Hematopoietic multipotent progenitor cell treated with erythropoietin and hydrocortisone succinate and interleukin-3 and kit ligand, for 17 days (in vitro differentiated cells): ENCODE measurements at places on chromosomes 6 and 20.

- no peak for DNase-seq
These were observed 42.2 kb downstream of the TBC1D7 start for GRCh38 chr6:13286181-13286580.

- no peak for DNase-seq
These were observed 5.1 kb downstream of the KIAA1755 start for GRCh38 chr20:38255393-38255792.

DNA sequence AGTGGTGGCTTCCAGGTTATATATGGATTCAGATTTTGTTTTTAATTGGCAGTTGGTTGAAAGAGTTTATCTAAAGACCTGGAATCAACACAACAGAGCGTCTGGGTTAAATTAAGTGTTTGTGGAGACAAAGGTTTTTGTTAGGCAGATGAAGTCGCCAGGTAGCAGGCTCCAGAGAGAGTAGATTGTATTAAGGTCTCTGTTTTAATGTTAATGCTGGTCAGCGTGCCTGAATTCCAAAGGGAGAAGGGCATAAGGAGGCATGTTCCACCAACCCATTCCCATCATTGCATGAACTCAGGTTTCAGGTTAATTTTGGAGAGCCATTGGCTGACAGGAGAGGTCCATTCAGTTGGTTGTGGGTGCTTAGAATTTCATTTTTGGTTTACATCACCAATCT is 744.1 kb upstream of the GJE1 start:
- no peak for DNase-seq

GRCh38 chr20:61483336-61484067 is 231.4 kb downstream of the CDH4 start:
- no peak for DNase-seq

GRCh38 chr20:25278636-25279361 is 30.9 kb downstream of the PYGB start:
- no peak for DNase-seq

DNA sequence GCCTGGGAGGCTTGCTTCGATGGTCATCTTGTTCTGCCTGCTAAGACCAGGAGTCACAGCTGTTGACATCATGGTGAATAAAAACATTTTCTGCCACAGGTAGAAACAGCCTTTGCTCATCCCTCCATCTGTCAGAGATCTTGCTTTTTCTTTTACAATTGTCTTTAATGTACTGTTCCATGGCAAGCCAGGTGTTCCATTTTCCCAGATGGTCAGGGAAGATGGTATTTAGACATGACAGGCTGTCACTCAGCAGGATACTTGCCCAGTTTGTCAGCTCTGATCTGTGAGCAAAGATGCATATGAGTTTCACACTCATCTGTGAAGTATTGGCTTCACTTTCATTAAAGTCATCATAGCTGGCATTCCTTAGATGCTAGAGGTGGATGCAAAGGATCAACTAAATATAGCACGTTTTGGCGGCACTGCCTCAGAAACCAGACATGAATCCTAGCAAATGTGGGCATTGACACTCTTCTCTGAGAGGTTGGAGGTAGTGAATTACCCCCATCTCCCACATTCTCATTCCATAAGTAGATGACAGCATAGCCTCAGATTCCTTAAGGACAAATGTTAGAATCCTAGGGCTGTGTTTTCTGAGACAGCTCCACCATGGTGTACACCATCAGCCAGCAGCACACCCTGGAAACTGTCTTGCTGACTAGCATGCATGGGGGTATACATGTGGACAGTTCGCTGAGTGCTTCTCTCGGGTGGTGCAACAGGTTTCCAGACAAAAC is 4.2 kb downstream of the SSTR4 start:
- no peak for DNase-seq

GRCh38 chr6:158789115-158789917 is 29.9 kb downstream of the EZR start:
- DNase-seq = no peak

DNA sequence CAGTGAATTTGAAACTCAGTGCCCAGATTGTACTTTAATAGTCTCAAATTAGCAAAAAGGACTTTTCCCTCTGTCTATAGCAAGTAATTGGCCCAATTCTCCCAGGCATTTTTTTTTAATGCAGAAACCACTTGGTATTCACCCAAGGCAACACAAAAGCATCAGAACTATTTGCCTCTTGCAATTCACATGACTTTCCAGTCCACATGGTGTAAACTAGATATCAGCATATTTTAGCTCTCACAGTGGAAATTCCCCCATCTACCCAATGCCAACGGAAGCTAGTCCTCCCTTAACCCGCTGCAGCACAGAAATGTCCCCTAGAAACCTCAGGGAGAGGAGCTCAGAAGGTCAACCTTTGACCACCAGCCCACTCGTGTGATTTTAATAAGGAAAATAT is 103.4 kb upstream of the CDYL start:
- DNase-seq = no peak

DNA sequence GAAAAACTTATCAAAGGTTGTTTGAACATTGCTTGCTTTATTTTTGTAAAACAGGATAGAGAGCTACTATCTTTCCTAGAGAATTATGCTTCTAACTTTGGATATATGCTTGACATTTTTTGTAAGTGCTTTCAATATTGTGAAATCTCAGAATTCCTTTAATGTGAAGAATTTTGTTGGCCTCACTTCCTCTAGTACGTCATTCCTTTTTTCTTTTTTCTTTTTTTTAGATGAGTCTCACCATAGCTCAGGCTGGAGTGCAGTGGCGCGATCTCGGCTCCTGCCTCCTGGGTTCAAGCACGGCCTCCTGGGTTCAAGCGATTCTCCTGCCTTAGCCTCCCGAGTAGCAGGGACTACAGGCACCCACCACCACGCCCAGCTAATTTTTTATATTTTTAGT is 668.1 kb downstream of the RFPL4B start:
- no peak for DNase-seq

GRCh38 chr20:19460386-19460785 is 247.9 kb downstream of the SLC24A3 start:
- DNase-seq = no peak

DNA sequence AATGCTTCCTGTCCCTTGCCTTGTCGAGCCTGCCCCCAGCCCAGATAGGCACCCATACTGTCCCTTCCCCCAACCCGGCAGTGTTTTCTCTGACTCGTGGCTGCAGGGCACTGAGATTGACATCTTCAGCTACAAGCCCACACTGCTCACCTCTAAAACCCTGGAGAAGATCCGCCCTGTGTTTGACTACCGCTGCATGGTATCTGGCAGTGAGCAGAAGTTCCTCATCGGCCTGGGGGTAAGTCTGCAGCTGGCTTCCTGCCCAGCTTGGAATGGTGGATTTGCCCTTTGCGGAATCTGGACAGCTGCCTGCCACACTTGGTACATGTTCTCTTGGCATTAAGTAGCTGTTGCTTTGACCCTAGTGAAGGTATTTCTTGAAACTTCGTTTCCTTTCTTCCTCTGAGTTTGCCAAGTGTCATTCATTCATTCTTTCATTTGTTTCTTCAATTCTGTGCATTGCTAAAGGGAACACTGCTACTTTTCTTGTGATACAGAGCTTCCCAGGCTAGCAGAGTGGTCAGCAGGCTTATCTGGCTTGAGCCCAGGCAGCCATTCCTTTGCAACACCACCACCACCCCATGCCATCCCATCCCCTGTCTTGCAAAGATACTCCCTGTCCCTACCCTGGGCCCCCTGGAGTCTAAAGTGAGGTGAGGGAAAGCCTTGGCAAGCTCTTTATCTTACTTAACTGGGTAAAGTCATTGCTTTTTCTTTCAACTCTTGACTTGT is 26.2 kb downstream of the CCDC167 start:
- no peak for DNase-seq

DNA sequence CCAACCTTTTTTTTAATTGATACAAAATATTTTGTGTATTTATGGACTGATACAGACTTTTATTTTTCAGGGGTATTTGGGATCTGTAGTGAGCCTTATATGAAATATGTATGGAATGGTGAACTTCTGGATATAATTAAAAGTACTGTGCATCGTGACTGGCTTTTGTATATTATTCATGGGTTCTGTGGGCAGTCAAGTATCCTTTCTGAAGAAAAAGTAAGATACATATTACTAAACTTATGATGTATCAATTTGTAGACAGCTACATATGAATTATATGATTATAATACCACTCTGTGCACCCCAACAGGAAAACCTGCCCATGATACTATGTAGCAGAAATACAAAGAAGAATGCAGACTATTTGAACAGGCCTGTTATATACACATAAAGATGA is 47.2 kb downstream of the FIG4 start:
- DNase-seq = no peak

GRCh38 chr6:118469468-118469867 is 78.6 kb upstream of the PLN start:
- no peak for DNase-seq

- no peak for DNase-seq
These were observed 746.9 kb upstream of the MARCKS start for GRCh38 chr6:113110211-113110610.

GRCh38 chr20:19992996-19993908 is 23.9 kb upstream of the NAA20 start:
- no peak for DNase-seq

GRCh38 chr6:26257272-26257671 is 107.7 kb upstream of the BTN3A2 start:
- no peak for DNase-seq

GRCh38 chr20:478010-478948 is 15.9 kb upstream of the TBC1D20 start:
- DNase-seq = no peak

GRCh38 chr6:108114841-108115597 is 40.5 kb upstream of the OSTM1 start:
- no peak for DNase-seq

GRCh38 chr6:75848274-75848673 is 99.2 kb downstream of the MYO6 start:
- no peak for DNase-seq

DNA sequence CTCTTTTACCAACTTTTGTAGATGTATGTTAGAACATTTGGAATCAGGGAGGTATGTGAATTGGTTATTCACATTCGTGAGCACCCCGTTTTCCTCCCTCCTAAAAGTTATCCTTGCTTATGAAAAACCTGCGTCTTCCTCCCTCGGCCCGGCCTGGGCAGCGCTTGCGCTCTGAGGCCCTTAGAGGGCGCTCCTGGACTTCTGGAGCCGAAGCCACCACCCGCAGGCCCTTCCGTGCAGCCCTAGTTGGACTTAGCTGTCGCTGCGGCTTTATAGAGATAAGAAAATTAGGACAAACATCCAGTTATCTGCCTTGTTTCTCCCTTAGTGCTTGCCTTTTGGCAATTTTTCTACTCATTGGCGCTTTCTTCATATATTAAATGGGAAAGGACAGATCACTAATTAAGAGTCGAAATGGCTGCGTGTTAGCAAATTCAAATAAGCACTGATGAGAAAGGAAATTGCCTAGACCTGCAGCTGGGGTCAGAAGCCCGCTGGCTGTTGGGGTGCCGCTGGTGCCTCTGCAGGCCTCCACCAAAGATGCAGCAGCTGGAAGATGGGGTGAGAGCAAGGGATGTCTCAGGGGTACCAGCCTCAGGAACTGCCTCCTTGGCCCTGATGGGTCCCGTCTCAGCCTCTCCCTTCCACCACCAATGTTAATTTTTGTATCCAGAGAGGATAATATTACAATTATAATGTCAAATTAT is 5.2 kb downstream of the FNDC1 start:
- DNase-seq = peak; percentile 30

DNA sequence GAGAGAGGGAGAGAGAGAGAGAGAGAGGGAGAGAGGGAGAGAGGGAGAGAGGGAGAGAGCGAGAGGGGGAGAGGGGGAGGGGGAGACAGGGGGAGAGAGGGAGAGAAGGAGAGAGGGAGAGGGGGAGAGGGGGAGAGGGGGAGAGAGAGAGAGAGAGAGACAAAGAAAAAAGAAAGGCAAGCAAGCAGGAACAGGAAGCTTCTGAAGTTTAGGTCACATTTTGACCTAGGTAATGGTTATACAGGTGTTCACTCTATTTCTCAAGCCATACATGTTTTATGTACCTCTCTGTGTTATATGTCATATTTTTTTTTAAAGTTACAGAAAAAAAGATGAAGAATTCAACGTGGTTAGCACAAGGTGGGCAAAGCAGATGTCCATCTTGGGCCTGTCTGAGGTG is 9.4 kb downstream of the NHSL1 start:
- no peak for DNase-seq

DNA sequence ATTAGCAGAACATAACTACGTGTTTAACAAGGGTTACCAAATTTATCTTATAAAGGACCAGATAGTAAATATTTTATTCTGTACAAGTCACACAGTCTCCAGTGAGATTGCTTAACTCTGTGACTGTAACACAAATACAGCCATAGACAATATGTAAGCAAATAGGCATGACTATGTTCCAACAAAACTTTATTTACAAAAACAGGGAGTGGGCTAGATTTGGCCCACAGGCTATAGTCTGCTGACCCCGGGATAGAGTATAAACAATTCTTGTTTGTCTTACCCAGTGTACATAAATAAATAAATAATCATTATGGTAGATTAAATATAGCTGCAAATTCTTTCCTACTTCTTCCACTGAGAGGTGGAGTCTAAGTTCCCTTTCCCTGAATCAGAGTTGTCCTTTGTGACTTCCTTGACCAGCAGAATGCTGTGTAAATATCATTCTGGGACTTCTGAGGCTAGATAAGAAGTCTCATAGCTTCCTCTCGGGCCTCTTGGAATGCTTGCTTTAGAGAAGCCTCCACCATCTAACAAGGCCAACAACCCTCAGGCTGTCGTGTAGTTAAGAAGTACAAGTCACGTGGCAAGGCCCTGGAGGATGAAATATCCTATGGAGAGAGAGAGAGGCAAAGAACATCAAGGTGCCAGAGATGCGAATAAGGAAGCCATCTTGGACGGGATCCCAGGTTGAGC is 59.1 kb upstream of the TMEM244 start:
- no peak for DNase-seq

DNA sequence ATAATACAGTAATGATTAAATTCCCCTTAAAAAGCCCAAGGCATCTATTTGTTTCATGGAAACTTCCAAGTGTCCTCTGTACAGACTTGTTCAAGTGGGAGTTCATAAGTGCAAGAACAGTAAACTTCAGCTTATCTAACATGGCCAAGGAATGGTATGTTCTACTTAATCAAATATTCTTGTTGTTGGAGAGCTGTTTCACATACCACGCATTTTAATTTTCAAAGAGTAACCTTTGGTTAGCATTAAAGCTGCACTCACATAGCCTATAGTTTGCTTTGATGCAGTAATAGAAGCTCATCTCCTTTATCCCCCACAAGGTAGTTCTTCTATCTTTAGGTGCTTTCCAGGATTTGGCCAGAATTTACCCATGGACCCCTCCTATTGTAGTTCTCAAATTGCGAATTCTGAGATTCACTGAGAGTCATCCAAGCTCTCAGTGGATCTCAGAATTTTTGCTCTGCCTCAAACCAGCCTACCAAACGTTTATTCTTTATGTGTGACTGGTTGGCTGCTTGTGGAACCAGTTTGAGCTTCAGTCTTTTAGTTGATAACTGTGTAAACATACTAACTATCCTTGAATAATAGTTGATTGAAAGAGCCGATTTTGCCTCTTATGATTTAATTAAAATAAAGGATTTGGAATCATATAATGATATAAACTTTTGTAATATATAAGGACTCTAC is 668.0 kb upstream of the FLRT3 start:
- DNase-seq = no peak

- DNase-seq = no peak
These were observed 7.5 kb upstream of the SLA2 start for GRCh38 chr20:36653456-36653855.
